ENCODE measurements at places on chromosomes 12 and 14.

DNA sequence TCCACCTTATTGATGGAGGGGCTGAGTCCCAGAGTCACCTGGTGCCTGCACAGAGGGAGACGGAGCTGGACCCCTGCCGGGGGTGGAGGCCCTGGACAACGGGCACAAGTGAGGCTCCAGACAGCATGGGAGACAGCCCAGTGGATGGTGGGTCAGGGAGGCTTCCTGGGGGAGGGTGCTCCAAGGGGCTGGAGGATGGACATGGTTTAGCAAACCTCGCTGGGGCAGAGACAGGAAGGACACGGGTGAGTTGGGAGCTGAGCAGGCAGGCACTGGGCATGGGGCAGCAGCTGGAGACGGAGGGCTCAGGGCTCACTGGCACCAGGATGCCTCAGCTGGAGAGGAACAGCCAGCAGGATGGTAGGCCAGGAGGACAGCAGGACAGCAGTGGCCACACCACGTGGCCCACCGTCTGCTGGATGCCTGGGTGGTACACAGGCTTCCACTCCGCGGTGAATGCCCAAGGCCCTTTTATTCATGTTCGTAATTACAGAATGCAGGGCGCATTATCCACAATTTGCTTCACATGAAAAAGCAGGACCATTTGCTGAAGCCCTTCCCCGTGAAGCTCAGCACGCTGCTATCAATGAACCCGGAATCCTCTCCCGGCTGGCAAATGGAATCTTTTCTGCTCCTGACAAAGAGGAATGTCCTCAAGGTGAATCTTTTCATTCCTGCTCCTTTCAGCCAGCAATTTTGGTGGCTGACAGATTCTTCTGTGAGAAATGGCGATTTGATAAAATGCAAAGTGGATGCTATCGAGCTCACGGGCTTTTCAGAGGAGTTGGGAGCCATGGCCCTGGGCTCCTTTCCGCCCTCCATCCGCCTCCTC is 138.1 kb upstream of the C14orf180 start:
- DNase-seq = no peak

DNA sequence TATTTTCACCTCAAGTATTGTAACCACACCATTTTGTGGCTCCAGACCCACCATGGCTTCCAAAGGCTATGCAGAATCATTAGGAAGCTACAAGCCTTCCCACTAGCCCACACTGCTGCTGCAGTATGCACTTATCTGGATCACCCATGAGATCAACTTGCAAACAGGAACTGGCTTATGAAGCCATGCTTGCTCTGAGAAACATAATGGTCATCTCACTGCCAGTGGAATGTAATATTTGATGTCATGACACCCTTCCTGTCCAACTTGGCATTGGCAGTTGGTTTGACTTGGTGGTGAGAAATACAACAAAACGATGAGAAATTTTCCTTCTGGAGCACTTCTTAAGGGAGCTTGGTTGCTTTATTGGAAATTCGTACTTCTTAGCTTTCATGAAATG is 69.3 kb upstream of the FRMD6 start:
- no peak for DNase-seq

DNA sequence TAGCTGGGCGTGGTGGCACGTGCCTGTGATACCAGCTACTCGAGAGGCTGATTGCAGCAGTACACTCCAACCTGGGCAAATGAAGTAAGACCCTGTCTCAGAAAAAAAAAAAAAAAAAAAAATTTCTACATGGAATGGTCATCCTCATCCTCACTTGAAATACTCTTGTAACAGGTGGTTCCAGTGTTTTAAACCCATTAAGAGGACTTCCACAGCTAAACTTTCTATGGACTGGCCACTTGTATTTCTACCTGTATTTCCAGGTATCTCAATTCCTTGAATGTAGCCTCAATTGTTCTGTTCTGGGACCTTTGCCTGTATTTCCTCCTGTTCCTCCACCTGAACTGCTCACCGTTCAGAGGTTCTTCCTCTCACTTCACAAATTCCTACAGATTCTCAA is 11.8 kb upstream of the PHLDA1 start:
- DNase-seq = no peak

DNA sequence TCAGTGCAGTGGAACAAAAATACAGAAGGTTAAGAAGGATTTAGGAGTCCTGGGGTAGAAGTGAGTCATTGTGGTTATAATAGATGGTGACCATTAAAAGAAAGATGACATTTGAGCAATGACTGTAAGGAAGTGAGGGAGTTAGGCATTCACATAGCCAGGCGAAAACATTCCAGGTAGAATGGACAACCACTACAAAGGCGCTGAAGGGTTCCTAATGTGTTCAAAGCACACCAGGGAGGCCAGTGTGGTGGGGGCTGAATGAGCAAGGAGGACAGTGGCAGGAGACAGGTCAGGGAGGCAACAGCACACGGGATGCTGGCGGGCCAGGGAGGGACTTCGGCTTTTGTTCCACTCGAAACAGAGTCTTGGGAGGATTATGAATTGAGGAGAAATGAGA is 129.9 kb downstream of the NPAS3 start:
- DNase-seq = no peak

DNA sequence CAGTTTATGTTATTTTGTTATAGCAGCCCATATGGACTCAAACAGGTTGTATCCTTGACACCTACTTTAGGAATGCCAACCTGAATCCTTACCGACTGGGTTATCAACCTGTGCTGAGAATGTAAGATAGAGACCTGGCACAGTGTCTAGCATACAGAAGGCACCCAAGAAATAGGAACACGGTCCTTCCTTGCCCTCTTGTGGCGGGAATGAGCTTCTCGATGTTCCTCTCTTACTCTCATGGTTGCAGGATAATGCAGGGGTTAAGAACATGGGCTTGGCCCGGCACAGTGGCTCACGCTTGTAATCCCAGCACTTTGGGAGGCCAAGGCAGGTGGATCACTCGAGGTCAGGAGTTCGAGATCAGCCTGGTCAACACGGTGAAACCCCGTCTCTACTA is 6.5 kb downstream of the C12orf43 start:
- no peak for DNase-seq

GRCh38 chr12:6742834-6743233 is 10.1 kb downstream of the MLF2 start:
- DNase-seq = no peak

All from DMS79 (cell line).